Hepatic stellate cell (primary cell): ENCODE measurements at places on chromosomes 5 and 9.

DNA sequence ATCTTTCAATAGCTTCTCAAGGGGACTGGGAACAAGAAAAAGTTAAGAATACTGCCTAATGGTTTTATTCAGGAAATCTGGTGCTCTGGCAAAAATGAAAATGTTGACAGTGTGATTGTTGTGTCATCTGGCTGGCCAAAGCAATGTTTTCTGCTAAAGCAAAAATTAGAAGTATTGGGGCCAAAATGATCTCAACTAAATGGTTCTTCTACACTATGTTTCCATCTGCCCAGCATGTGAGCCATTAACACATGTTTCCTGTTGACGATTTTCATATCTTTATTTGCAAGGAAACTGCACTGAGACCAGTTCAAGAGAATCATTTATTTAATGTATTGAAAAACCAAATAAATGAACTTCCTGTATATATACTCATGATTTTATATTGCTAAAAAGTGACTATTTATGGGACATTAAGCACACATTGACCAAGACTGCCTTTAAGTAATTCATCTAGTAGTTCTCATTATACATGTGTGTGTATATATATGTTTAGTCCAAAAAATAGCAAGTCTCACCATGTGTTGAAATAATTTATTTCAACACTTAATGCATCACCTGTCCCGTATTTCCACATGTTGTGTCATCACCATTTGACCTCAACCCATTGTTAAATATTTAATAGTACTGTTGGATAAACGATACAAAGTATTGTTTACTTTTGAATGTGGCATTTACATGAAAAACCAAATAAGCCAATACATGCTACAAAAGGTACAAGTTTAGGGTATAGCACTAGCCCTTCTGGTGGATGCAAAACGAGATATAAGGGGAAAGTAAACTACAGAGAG lies 7.5 kb upstream of the FST start:
- DNase-seq: no peak

DNA sequence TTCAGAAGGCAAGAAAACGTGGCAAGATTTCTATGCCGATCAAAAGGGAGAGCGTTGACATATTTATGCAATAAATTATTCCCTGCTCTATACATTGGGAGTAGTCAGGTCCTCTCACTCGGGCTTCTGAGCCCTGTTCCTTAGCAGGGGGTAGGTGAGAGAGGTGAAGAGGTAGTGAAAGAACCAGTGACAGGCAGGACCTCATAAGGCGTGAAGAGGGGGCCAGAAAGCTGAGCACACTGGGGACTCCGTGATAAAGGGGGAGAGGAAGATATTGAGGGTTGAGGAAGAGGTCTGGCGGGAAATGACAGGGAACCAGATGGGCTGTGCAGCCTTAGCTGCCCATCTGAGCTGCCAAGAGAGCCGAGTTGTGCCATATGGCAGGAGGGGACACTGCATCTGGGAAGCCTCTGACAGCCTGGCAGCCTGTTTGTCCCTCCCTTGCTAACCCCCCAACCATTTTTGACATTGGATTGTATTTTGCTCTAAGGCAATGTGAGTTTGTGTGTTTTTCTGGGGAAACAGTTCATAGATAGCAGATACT lies 782 bp upstream of the CDC20B start:
- DNase-seq: no peak

- no peak for DNase-seq
These were observed 180.0 kb upstream of the DMAC1 start for GRCh38 chr9:7979611-7980010.

DNA sequence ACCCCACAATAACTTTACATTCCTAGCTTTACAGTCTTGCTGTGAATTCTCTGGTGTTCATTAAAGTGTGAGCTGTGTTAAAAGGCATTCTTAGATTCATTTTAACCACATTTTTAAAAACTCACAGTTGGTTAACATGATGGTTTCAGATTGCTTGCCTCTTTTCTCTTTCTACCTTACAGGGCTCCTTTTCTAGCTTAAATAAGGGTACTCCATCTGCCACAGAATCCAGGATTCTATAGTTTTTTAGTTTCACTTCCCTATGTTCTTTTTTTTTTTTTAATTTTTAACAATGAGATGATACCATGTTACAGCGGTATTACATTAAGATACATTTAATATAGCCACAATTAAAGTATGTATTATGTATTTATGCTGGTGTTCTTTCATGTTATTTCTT lies 3.9 kb upstream of the FBXO4 start:
- no peak for DNase-seq

GRCh38 chr9:95741631-95742030 lies 133.9 kb upstream of the ERCC6L2 start:
- DNase-seq: no peak

GRCh38 chr9:21729648-21730047 lies 72.8 kb upstream of the MTAP start:
- DNase-seq: no peak

DNA sequence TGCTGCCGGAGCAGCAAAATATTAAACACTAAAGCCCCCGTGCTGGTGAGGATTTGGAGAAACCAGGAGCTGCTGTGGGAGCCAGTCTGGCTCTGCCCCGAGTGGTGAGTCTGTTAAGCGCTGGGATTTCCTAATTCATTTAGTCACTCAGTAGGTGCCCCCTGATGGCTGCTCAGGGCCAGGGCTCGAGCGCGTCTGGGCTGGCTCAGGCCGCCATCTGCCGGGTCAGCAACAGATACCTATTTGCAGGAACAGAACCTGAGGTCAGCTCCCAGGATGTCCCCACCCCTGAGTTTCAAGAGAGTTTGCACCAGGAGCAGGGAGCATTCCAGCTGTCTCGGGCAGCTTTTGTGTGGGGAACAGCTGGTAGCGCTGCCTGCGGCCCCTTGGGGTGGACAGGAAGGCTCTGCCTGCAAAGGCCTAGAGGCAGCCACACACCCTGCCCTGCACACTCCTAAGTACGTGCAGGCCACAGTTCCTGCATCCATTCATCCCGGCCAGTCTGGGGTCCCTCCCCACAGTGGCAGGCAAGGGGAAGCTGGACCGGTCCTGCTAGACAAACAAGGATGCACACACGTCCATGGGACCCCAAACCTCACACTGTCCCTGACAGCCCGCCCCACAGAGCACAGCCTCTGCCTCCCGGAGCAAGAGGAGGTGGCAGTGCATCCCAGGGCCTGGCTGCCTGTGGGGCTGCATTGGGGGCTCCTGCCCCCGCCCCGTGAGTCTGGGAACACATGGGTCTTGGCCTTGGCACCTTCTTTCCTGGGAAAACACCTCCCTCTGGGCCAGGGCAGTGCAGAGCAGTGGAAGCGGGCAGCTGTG lies 83.7 kb downstream of the ADAMTS2 start:
- DNase-seq: no peak

DNA sequence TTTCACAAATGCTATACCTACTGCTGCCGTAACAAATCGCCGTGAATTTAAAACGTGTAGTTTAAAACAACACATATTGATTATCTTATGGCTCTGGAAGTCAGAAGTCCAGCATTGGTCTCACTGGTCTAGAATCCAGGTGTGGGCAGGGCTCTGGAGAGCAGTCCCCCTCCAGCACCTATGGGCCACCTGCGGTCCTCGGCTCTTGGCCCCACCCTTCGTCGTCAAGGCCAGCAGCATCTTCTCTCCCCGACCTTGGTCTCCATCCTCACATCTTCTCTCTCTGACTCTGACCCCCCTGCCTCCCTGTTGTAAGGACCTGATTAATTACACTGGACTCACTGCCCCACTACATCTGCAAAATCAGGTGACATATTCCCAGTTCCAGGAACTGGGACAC lies 106.4 kb upstream of the COL5A1 start:
- no peak for DNase-seq

GRCh38 chr5:24644761-24645160 lies at the start of gene CDH10:
CDH10 (minus strand) TSS chr5:24644978; CDS start chr5:24593490, 51,488 bp downstream.
- no peak for DNase-seq
